Activated CD4-positive, alpha-beta T cell treated with anti-CD3 and anti-CD28 coated beads, Interleukin-2, amount 50 U/mL, for 4 hours (primary cell): ENCODE measurements at places on chromosomes 2 and 18.

DNA sequence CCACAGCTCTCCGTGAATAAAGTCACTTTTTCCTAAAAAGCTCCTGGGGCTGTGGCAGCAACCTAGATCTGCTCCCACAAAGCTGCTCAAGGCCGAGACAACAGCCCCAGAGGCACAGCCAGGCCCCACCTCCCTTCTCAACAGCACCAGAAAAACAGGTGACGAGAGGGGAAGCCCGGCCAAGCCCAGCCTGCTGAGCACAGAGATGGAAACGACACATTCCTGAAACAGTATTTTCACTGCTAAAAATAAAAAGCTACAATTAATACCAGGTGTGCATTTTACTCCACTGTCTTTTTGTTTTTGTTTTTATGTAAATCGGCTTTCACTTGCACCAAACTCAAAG lies 199.3 kb downstream of the HDAC4 start:
- no peak for DNase-seq

DNA sequence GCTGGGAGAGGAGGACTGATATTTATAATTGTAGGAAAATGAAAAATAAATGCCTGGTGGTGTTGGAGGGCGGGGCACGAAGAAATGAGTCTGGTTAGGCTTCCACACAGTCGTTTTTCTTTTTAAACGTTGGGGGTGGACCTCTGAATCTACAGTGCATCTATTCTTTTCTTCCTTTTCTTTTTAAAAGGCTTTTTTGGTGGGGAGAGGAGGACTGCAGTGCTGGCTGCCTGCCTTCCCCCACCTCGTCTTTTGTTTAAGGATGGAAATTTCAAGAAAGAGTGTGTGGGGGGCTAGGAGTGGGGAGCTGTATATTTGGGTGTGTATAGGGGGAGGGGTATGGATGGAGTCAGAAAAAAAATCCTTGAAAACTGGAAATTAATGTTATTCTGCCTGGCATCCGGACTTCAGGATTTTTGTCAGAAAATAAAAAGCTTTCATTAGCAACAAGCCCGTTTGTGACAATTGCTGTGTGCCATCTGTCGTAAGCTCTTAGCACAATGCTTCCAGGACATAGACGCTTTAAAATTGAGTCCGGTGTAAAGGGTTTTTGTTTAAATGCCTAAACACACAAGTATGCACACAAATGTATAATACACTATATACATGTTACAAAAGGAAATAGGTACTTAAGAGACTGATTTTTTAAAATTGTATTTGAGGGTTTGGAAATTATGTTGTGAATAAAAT lies 1.1 kb downstream of the MAP2 start:
- DNase-seq = no peak

DNA sequence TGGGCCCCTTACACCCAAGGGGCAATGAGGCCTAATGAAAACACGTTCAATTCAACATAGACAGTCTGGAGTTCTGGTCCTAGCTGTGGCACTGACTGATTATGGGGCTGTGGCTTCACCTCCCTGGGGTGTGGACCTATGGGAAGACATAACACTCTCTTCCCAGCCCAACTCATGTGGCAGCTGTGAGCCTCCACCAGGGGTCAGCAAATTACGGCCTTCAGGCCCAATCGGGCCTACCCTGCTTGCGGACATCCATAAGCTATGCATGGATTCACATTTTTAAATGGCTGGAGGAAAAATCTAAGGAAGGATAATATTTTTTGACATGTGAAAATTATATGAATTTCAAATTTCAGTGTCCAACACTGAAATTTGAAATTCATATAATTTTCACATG lies 101.3 kb downstream of the LOXHD1 start:
- no peak for DNase-seq

DNA sequence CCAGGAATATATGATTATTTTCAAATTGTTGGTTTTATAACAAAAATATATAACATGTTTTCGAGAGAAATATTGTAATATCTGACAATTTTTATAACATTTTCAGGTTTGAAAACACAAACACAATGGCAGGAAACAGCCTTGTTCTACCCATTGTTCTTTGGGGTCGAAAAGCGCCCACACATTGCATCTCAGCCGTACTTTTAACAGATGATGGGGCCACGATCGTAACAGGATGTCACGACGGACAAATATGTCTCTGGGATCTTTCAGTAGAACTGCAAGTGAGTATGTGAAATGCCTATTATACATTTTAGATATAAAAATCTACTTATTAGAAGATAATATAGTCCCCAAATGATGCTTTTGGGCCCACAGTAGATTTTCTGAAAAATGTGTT lies 21.2 kb downstream of the WDR7 start:
- DNase-seq = no peak

DNA sequence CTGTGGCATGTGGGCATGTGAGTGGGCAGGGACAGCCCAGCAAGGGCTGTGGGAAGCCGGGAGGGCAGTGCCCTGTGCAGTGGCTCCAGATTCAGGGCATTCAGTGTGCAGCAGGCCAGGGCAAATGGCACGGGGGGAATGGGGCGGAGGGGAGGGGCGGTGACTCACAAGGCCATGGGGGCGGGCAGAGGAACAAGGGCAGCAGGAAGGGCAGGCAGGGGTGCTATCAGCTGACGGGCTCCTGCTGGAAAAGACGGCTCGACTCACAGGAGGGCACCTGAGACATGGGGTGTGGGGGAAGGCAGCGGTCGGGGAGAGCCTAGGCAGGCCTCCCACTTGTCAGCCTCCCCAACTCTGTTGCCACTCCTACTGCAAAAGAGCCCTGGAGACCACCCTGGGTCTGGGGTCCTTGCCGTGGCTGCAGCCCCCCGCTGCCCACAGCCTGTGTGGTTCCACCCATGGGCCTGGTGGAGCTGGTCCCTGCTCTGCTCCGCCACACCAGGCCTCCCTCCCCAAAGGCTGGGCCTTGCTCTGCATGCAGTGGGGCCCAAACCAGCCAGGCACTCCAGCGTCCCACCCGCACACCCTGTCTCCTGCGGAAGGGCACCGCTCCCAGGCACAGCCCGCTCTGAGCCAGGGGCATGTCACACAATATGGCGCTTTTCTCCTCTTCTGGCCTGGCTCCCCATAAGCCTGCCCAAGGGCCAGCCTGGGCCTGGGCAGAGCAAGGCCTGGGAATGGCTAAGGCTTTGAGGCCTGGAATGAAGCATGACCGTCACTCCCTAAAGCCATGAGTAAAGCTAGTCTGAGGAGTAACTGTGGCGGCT lies 25.9 kb downstream of the HS6ST1 start:
- DNase-seq = no peak

DNA sequence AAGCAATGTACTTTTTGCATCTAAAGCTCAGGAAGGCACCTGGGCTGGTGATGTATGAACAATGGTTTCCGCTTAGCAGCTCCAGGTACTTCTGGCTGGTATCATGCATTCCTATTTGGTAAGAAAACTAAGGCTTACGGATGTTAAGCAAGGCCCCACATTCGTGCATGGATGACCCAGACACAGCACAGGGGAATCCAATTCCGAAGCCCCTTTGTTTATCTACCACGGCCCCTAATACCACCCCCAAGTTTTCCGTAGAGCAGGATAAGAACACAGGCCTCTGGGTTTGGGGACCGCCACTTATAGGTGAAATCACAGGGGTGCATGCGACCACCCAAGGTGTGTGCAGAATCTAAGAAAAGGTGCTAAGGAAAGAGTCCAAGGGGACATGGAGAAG lies 192.1 kb upstream of the ID2 start:
- DNase-seq = no peak

DNA sequence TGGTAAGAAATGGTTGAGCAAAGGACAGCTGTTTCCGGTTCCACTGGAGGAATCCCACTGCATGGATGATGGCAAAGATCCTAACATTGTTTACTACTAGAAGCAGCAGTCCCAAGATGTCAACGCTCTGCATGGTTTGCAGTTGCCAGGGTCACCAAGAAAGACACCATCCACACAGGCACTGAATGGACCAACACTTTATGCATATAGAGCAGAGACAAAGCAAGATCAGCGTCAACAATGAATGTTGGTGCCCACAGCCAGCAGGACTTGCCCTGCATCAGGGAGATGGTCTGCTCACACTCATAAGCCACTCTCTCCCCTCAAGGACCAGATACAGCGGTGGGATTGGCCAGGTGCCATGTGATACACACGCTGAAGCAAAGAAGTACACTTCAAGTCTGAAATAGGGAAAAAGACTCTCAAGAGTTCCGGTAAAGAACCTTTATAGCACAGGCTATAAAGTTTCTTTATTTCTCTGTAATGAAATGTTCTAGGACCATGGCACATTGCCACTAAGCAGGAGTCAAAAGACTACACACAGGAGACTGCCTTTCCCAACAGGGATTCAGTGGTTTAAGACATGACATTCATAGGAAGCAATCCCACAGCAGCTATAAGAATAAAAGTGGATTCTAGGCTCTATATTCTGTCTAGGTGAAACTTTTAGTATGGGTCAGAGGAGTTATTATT lies 133.2 kb upstream of the EPHA4 start:
- no peak for DNase-seq

DNA sequence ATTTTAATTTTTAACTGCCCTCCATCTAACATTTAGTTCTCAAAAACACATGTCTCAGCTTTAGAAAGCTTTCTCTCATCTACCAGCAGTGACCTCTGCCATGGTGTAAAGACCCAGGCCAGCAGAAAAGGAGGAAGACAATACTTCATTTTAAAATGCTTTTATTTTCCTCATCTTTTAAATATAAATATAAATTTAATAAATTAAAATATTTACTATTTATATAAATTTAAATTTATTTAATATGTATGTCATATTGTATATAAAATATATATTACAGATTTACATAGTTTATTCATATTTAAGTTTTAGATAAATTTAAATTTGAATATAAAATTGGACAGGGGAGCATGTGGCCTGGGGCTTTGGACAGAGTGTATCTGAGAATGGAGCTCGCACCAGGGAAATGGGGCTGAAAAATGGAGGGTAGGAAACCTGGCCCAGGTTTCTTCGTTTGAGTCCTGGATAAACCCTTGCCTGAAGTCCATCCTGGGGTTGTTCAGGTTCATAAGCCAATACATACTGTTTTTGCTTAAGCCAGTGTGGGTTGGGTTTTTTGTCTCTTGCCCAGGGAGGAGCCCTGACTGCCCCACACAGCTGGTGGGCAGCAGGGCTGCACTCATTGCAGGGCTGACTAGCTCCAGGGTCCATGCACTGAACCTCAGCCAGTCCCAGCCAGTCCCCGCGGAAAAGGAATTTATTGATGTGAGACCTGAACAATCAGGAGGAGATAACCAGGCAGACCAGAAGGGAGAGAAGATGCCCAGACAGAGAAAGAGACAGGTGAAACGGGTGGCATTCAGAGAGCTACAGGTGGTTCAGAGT lies 77.3 kb upstream of the LAPTM4A start:
- DNase-seq = no peak

DNA sequence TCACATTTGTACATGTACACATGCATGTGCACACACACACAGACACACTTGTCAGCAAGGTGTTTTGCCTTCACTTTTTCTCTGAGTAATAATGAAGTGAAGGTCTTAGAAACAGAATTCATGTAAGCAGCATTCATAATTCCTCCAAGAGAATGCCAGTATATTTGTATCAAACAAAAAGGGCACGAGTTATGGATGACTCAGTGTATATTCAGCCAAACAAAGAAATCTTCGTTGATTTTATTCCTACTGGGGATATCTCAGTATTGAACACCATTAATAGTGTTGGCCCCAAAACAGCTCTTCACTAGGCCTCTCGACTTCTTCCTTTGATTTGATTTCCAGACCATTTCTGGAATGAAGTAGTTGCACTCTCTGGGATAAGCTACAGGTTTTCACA lies 125.3 kb downstream of the PIK3C3 start:
- DNase-seq = no peak

- DNase-seq = no peak
Measured at GRCh38 chr2:54845514-54845913, 122.1 kb downstream of the EML6 start.

DNA sequence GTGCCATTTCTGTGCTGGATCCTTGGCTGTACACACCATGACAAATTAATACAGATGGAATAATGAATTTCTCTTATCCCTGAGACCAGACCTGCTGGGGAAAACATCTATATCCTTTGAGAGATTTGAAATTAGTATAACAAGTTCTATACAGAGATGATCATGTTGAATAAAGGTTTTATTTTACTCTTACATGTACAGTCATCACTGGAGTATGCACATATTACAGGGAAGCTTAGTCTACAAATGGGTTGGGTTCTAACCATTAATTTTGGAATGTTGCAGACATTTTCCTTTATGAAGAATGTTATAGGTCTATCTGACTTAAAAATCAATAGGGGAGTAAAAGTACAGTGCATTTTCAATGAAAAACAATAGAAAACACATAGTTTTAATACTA lies 29.9 kb upstream of the MMADHC start:
- DNase-seq = no peak
